Left hindlimb (tissue), 1 donor: ENCODE measurements at places on chromosomes 5 and 9.

DNA sequence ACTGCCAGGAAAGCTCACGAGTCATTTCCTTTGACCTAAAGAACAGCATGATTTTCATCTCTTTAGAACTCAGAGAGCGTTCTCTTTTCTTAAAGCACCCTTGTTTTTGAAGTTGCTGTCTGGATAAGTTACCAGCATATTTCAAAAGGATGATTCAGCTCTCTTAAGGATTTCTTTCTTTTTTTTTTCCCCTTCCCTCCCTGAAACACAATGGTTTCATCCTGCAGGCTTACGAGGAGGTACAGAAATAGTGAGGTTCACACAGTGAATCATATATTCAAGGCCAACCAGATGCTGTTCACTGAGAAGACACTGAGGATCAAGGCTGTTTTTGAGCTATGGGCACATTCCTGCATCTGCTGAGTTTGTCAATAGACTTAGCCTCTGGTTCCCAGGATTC is 257.2 kb downstream of the KIF4B start:
- DNase-seq, result no peak

DNA sequence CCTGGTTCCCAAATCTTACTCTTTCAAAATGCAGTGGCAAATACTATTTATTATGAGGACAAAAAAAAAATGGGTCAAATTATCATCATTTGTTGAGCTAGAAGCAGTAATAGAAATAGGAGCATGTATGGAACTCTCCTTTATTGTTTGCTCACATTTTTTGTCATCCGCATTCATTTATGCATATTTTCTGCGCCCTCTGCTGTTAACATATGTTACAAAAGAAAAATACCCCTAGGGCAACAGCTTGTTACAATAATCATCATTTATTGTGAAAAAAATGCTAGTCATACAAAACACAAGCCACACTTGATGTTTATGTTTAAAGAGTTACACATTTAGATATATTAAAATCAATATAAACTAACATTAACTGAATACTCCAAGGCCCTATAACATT is 328.2 kb downstream of the TUSC1 start:
- DNase-seq, result no peak

DNA sequence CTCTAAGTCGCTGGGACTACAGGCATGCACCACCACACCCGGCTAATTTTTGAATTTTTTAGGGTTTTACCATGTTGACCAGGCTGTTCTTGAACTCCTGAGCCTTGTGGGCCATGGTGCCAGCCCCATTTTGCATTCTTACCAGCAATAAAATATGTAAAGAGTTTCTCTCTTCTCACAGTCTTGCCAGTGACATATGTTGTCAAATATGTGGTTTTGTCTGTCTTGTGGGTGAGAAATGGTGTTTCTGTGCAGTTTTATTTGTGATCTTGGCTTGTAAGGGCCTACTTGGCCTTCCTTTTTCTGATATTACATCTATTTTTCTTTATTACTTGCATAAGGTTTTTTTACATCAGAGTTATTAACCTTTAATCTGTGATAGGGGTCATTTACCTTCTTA is 47.1 kb downstream of the SPIN1 start:
- DNase-seq, result no peak

DNA sequence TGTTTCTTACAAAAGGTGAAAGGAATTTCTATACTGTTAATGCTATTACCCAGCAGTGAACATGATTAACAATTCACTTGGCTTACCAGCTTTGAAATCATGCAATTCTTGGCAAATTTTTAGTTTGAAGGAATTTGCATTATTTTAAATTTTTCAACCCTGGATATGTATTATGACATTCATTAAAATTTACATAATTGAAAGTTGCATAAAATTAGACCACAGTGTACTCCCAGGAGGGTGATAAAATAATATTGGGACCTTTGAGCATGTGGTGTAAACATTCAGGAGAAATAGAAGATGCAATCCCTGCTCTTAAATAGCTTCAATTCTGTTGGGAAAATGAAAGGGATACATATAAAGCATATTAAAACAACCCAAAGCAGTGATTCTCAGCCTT is 412.2 kb upstream of the SGCD start:
- DNase-seq, result no peak

DNA sequence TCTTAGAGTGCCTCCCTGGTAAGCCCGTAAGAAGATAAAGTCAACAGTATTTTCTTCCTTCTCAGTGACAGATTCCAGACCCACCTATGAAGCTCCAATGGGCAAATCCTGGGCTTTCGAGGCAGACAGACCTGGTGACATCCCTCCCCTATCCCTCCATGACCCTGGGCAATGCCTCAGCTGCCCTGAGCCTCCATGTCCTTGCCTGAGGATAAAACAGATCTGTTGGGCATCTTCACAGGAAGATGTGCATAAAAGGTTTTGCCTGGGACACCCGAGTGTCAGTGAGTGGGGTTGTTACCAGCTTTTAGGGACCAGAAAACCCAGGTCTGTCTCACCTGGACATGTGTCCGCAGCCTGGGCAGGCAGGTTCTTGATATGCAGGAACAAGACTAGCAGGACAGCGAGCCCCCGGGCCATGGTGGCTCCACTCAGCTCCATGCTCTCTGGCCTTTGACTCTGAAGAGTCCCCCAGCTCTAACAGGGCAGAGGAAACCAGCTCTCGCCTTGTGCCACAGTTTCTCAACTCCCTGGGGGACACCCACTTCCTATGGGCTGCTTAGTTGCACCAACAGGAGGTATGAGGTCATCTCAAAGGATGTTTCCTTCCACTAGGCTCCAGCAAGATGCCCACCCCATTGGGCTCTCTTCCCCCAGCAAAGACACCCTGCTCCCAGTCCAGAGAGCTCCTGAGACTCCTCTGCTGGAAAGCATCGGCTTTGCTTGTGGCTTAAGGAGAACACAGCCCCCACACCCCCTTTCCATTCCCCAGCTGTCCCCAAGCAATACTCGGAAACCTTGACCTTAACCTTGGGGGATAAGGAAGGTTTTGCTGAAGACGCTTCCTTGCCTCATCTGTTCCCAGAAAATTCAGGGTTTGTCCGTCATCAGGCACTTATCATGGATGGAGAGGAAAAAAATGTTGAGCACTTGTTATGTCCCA is at the start of gene FCN1:
FCN1 (minus strand) TSS at position 482 of the 943 bp plus-strand sequence; CDS start at position 441, 41 bp downstream.
- DNase-seq, result no peak

GRCh38 chr5:112106878-112107277 is 312.2 kb downstream of the EPB41L4A start:
- DNase-seq, result no peak

DNA sequence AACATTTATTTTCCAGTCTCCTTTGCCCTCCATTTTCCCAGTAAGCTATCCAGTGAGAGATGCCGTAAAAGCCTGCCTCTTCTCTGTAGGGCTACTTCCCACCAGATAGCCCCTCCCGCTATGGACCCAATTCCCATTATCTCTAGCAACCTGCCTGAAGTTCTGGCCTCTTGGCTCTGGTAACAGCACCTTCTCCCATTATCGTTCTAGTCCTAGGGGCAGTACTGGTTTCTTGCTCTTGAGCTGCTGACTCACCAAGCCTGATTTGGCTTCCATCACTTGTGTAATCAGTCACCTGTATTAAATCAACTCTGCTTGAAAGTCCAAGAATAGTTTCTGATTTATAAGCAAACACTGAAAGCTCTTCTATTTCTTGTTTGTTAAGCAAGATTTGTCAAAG is 42.8 kb upstream of the PARP8 start:
- no peak for DNase-seq

GRCh38 chr5:38905516-38905915 is 59.7 kb downstream of the OSMR start:
- DNase-seq, result no peak

GRCh38 chr5:52864884-52865283 is 77.2 kb downstream of the ITGA1 start:
- no peak for DNase-seq

DNA sequence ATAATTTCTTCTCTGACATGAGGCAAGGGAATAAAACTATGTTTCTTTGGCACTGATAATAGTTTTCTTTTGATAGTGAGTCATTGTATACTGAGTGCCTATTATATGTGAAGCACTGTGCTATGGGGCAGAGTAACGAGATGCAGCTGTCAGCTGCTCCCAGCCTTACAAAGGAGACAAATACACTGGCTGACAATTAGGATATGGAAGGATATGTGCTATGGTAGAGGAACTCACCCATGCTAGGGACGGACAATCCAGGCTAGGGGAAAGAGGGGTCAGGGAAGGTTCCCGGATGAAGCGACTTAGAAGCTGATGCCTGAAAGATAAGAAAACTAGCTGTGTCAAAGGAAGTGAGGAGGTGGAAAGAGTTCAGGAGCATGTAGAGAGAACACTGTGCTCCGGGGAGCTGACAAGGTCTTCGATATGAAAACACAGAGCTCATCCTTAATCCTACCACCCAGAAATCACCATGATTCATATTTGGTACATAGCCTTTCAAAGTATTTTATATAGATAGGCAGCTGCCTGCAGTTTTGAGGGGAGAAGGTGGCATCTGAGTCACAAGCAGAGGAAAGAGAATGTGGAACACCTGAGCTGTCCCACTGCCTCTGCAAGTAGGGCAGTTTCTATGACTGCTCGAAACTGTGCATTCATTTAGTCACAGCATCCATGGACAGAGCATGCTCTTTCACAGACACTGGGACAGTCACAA is 12.1 kb downstream of the BSPRY start:
- no peak for DNase-seq

GRCh38 chr5:174687503-174687902 is 36.9 kb upstream of the MSX2 start:
- no peak for DNase-seq

DNA sequence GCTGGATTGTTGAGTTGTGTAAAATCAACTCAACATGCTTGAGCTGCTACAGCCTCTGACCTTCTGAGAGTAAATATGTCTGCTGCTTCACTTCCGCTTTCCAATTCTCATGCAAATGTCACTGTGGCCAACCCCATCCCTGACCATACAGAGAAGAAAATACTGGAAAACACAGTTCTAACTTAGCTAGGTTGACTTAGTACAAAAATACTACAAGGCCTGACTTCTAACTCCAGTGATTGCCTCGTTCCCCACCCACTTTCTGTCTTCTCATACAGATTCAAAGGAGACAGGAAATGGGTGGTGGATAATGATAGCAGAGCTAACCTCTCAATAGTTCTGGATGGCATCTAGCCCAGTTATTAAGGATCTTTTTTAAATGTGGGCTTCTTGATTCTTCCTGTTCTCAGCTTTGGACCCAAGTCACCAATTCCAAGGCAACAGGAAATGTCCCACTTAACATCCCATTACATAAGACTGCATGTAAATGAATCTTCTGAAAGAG is 226.6 kb upstream of the SLC24A2 start:
- DNase-seq, result no peak
